CD4-positive, alpha-beta T cell treated with Interleukin-17A for 4 hours (primary cell): ENCODE measurements at places on chromosomes 1 and 21.
A peak's percentile ranks its signal among the peaks of the same experiment; 100 is the strongest.

DNA sequence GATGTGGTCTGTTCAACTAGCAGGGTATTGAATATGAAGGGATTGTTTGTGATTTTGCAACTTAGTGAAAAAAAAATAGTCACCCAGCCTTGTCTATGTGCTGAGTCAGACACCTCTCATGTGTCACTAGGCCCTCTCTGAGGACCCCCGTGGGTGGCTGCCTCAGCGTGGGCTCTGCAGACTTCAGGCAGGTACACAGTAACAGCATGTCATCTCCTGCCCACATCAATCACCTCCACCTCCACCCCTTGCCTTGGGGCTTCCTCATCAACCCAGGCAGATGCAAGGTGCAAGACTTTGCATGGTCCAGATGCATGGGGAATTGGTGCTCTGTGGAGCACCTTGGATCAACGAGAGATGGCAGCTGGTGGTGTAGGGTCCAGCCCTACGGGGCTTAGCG lies 23.9 kb downstream of the PCP4 start:
- no peak for DNase-seq

- DNase-seq = no peak
Observed at GRCh38 chr1:67690018-67690363, 5.0 kb downstream of the GADD45A start.

DNA sequence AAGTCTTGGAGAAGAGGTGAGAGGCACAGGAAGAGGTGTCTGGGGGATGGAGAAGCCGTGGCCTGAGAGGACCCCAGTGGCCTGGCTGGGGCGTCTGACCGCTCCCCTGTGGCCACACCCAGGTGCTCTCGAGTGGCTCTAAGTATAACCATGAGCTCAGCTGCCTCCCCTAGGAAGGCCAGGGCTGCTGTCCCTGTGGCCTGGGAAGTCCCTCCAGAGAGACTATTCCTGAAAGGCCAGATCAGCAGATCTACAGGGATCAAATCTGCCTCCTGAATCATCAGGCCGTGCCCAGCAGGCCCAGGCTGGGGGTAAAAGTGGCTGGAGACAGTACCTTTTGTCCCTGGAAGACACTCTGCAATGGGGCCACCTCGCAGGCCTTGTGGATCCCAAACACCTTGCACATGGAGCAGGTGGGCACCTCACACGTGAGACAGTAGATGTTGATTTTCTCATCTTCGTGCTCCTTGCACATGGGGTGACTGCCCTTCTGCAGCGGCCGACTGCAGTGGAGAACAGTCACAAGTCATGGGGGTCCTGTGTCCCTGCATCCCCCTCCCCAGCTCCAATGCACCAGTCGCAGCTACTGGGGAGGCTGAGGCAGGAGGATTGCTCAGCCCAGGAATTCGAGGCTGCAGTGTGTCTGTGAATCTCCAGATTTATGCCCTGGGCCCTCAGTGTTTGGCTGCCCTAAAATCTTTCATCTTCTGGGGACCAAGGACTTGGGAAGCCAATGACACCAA lies 6.4 kb downstream of the TRIM63 start:
- no peak for DNase-seq

- no peak for DNase-seq
Observed at GRCh38 chr1:201349092-201349491, 28.4 kb downstream of the TNNT2 start.

DNA sequence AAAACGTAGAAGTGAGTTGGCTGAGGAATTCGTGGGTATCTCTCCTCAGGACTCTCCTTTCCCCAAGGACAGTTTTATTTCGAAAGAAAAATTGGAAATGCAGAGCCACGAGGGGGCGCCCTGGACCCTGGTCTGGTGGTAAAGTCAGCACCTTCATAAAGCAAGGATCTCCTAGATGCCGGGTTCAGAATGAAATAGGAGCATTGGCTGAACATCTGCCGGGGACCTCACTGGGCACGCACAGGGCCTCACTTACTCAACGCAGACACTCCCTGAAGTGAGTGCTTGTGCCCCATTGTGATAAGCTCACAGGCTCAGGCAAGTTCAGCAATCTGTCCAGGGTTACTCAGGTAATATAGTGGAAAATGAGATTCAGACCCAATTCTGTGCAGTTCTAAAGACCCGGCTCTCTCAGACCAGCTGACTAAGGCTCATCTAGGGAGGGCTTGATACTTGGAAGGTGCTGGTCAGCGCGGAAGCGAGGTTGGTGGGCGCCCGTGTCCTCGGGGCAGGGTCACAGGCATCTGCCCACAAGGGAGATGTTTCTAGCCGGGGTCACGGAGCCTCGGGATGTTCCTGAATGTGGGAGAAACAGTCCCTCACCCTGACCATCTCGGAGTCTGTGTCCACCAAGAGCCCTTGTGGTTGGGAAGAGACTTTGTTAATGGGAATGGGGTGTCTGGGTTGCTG lies 55.7 kb upstream of the ETV3 start:
- peak; percentile 57 for DNase-seq

- no peak for DNase-seq
Observed at GRCh38 chr1:159804924-159805323, 2.8 kb downstream of the FCRL6 start.

DNA sequence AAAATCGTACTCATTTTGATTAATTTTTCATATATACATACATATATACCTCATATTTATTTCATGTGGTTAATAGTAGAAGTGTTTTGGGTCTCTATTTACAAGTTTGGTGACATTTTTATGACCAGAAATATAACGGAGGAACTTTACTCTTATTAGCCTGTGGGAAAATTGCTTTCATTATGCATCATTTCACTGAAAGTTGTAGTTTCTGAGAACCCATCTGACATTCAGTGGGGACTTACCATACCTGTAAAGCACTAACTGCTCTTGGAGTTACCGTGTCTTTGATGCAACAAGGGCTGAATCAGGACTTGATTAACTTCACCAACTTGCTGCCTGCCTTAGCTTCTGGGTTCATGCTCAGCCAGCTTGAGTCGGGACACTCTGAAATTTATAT lies 49.9 kb upstream of the ITPKB start:
- DNase-seq = no peak

DNA sequence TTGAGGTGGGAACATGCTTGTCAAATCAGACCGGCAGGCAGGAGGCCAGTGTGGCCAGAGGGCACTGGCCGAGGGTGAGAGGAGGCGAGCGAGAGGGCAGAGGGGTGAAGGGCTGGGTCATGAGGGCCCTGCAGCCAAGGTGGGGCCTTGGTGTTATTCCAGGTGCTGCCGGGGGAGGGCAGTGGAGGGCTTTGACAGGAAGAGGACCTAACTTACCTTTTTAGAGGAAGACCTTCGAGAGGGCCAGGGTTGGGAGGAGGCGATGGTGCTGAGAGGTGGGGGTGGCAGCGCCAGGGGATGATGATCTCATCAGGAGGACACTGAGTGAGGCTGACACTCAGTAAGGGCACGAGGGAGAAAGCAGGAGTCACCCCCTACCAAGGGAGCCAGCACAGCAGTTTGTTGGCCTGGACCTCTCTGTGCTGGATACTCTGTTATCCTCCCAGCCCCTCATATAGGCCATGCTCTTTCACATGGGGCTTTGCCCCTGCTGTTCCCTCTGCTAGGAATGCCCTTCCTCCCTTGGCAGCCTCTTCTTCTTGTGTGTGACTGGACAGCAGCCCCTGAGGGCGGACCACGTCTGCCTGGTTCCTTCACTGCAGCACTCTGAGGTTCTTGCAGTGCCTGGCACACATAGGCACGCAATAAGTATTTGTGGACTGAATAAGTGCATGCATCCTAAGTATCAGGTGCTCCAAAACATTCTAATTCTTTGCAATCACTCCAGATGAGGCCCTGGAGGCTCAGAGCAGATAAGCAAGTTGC lies 7.5 kb upstream of the TTC22 start:
- DNase-seq = no peak

- no peak for DNase-seq
Observed at GRCh38 chr1:219805191-219805590, 123.2 kb downstream of the SLC30A10 start.

- no peak for DNase-seq
Observed at GRCh38 chr1:183598386-183598785, 8.1 kb upstream of the NCF2 start.

GRCh38 chr1:55448261-55448660 lies 233.1 kb upstream of the USP24 start:
- DNase-seq = no peak

- no peak for DNase-seq
Observed at GRCh38 chr1:217313096-217313495, 317.8 kb downstream of the GPATCH2 start.

GRCh38 chr1:245154429-245155271 lies at the start of gene KIF26B:
Gene KIF26B (plus strand): TSS chr1:245154985. CDS start chr1:245155425, 440 bp downstream.
- DNase-seq = peak; percentile 15

DNA sequence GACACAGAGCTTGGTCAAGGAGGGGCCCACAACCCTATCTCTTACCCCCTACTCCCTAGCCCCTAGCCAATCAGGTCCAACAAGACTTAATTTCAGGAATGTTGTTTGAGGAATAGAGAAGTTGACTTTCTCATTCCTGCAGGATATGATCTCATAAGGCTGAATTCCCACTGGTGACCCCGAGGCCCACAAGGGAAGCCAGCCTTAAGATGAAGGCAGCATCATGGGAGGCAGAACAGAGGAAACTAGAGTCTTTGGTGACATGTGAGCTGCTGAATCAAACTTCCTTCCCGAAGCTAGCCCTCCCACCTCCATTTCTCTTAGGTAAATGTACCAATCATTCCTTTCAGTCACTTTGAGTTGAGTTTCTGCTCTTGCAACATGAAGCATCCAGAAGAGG lies 9.1 kb upstream of the PDIK1L start:
- DNase-seq = no peak
